ENCODE measurements at places on chromosomes 16 and 17.

GRCh38 chr17:33015716-33016346 lies 24.2 kb downstream of the SPACA3 start:
- no peak for DNase-seq

DNA sequence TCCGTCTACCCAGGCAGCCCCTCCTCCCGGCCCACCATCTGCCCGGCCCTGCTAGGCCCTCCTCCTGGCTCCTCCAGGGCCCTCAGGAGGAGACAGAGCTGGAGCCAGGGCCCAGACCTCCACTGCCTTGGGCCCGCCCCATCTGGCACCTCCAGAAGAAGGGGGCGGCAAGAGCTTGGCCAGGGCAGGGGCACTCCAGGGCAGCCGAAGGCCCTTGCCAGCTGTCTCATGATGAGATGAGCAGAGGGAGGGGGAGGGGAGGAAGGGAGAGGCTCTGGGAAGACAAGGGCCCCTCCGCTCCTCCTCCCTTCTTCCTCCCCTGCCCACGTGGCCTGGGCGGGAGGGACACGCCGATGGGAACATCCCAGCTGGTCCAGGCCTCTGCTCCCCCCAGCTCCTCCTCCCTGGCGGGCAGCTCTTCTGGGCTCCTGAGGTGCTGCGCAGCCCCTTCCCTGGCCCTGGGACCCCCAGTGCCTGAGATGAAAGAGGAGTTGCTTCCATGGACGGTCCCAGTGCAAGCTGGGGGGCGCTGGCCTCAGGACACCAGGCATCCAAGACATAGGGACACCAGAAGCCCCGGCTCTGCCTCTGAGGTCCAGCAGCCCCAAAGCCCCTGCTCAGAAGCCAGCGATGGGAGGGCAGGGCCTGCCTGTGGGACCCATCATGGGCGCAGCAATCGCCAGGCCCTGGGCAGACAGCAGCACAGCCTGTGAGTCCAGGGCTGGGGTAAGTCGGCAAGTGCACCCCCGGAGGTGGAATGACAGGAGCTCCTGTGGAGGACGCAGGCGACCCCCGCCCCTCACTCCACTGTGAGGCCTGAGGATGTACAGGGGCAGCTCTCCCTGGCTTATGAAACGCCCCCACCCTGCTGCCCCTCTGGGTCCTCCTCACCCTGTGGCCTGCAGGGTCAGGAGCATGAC lies 23.6 kb upstream of the ENPP7 start:
- no peak for DNase-seq

GRCh38 chr16:57643910-57644309 lies 15.5 kb downstream of the ADGRG1 start:
- DNase-seq: no peak

GRCh38 chr17:5759501-5759925 lies 175.2 kb upstream of the NLRP1 start:
- no peak for DNase-seq

DNA sequence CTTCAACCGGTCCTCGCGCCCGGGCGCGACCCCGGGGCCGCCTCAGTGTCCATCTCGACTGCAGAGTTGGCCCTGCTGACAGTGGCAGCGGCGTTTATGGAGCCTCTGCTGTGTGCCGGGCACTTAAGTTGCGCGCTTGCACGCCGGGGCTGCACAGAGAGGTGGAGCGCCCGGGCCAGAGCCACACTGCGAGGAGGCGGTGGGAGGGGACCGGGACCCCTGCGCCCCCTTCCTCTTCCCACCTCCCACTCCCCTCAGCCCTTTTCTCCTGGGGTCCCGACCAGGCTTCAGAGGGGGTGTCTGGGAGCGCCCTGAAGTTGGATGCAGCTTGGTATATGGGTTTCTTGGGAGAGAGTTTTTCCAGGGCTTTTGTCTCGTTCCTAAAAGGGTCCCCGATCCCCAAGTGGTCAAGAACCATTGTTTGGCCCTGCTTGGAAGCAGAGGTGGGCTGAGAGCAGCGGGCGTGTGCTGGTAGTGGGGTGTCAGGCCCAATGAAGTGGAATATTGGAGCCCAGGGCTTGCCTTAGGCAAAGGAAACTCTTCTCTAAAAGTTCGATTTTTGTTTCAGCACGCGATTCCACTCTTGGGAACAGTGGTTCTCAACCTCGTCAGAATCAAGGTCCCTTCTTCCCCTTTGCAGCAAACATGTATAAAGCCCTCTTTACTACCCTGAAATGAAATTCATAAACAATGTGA lies 605 bp downstream of the MRTFB start:
- peak; percentile 22 for DNase-seq

DNA sequence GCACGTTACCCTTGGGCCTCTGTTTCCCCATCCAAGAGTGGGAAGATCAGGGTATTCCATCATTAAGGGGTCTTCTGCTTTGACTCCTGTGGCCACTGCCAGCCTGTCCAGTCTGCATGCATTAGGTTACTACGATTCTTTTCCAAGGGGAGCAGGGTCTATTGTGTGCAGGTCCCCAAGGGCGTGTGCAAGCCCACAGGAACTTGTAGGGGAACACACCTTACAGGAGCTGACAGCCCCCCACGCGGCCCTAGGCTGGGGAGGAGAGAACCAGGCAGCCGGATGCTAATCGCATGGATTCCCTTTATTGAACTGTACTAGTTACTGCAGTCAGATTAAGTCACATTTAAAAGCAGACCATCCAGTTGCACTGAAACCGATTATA lies 116.7 kb downstream of the C16orf78 start:
- no peak for DNase-seq

GRCh38 chr16:84839956-84840355 lies 20.2 kb downstream of the CRISPLD2 start:
- DNase-seq: peak; percentile 97

DNA sequence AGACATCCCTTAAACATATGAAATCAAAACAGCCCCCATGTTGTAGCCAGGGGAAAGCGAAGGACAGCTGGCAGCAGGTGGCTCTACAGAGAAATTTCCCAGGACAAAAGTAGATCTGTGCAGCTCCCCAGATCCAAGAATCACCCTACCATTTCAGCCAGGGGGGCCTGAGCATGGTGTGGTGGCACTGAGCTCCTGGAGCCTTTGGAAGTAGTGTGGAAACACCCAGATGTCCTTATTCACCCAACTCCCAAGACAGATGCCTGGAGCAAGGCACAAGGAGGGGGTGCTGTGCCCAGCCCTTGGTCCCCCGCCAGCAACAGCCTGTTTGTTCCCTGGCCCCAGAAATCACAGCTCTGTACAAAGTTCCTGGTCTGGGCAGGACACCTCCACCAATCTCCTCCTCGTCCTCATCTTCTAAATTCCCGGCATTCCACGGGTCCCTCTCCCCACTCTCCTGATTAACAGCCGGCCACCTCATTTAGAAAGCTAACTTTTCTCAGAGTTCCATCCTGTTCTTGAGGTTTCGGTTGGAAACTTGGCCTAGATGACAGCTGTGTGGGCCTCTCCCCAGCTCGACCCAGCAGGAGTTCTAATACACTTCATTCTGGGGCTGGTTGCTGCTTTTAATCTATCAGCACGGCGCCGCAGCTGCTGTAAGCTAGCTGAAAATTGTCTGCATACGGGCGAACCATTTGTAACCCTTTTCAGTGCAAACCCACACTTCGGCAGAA lies 191.1 kb downstream of the C16orf78 start:
- DNase-seq: peak; percentile 75
